AG04450 (cell line): ENCODE measurements at places on chromosomes 1 and 21. TPM values are rescaled to one million over a fixed set of nuclear protein-coding genes. Genes with fewer than 3 reads are reported as not detected.

TCP10L gene
- 0.12 and 0.19 TPM in 2 replicates for polyA plus RNA-seq

DNA sequence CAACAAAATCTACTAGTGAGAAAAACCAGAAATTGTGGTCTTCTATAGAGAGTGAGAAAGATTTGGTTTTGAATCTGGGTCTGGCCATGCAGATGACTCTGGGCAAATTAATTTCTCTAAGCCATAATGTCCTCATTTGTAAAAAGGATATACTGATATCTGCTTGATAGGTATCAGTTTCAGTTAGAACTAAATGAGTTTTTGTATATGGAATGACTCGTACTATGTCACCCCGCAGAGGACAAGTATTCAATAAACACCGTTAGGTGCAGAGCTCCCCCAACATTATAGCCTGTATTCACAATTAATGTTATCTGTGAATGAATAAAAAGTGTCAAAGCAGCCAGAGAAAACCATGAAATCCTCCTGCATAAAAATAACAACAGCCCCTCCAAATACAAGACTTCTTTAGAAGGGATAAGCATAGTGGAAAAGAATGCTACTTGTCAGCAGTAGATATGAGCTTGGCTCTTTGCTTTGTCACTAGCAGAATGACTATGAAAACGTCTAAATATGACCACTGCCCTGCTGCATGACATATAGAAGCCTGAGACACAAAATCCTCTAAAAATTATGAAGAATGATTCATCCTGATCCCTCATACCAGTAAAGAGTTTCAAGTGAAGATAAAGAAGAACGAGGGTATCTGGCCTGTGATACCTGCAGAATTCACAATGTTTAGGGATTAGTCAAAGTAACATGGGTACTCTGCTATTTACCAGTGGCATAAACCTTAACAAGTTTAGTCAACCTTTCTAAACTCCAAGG lies 17.8 kb downstream of the SCAF4 start:
- DNase-seq = no peak

DNA sequence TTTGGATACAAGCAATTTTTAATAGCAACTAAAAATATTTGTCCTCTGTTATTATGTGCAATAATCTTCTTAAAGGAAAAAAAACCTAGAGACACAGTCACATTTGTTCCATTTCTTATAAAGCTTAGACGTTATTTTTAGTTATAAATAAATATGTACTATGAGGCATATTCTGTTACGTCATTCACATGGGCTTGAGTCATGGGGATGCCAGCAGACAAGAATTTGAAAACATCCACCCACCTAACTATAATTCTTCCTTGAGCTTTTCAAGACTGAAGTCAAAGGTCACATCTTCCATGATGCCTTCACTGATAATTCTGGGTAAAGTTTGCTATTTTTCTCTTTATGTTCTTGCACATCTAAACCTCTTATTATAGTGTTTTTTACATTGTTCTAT lies 268.8 kb downstream of the KCTD3 start:
- peak; percentile 20 for DNase-seq

HES3 gene
- polyA plus RNA-seq = not detected in 2 replicates

GPR161 gene
- 14.1 and 19.4 TPM in 2 replicates for polyA plus RNA-seq

PTAFR gene
- 0.09 and 0.12 TPM in 2 replicates for polyA plus RNA-seq

NTPCR gene
- 46.2 and 59.0 TPM in 2 replicates for polyA plus RNA-seq
